ENCODE measurements at places on chromosomes 1 and 21. TPM values are rescaled to one million over a fixed set of nuclear protein-coding genes. Genes with fewer than 3 reads are reported as not detected.

Gene LCA5L
- not detected for total RNA-seq

Gene ADCY10
- total RNA-seq: not detected

Gene PTPRU
- total RNA-seq: 0.67 TPM

Gene C1orf94
- total RNA-seq: not detected

Gene TMPRSS2
- total RNA-seq: not detected

Gene EVA1B
- total RNA-seq: 10.9 TPM

Gene CLCA1
- total RNA-seq: not detected

Gene KIF21B
- total RNA-seq: 52.0 TPM

Gene GOLT1A
- not detected for total RNA-seq

Gene SMCP
- total RNA-seq: not detected

DNA sequence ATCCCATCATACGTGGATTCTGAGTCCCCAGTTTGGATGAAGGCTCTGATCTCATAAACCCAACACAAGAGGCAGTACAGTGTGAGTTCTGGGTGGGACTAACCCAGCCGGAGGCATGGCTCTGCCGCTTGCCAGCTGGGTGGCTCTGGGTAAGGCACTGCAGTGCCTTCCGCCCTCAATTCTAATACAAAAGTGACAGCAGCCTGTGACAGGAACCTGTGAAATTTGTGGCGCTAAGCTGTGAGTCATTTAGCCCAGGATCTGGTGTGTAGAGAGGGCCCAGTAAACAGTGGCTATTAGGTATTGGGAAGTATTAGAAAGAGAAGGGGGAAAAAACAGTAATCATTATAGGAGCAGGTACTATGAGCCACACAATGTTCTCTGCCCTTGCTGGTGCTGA lies 23.3 kb downstream of the HSPG2 start:
- no peak overlapping the region for H3K27ac ChIP-seq
- DNase-seq: no peak
- H3K27me3 ChIP-seq: no peaks in the 10 kb centered on the region
- H3K4me1 ChIP-seq: peaks cover 21% of the 10 kb centered on the region

DNA sequence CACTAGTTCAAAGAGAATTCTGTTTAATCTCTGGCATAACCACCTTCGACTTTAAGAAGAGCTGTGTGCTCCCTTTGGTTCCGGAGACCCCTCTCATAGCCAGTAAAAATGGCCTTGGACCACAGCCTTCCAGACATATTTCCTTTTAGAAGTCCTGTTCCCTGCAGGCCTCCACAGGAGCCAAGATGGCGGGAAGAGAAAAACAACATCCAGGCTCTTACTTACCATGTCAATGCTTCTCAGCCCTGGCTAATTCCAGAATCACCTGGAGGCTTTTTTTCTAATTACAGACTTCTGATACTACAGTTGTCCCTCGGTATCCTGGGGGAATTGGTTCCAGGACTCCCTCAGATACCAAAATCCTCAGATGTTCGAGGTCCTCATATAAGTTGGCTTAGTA lies 362.5 kb downstream of the PBX1 start:
- H3K36me3 ChIP-seq: no peaks in the 10 kb centered on the region
- no peak for DNase-seq
- H3K27me3 ChIP-seq: no peaks in the 10 kb centered on the region
- H3K27ac ChIP-seq: no peak overlapping the region

GRCh38 chr1:8431019-8431418 lies 113.1 kb downstream of the SLC45A1 start:
- H3K36me3 ChIP-seq: peaks cover 12% of the 10 kb centered on the region
- peak overlapping the region; percentile 79 for H3K27ac ChIP-seq
- H3K27me3 ChIP-seq: no peaks in the 10 kb centered on the region
- peaks cover 59% of the 10 kb centered on the region for H3K4me1 ChIP-seq
- peak; percentile 16 for DNase-seq
- peak overlapping the region; percentile 20 for H3K4me3 ChIP-seq

DNA sequence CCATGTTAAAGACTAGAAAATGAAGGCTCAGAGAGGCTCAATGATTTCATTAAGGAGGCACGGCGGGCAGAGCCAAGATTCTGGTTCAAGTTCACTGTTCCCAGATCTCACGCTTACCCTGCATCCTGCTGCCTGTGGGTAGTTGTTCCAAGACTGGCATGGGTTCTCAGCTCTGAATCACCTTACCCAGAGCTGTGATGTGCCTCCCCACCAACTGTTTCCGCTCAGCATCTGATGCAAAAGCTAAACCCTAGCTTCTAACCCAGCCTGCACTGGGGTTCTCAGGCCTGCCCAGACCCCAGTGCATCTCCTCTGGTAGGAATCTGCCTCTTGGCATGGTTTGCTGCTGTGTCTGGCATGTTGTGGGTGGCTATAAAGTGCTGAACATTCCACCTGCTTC lies 11.8 kb downstream of the TNR start:
- no peak overlapping the region for H3K4me3 ChIP-seq
- H3K27me3 ChIP-seq: peaks cover 7% of the 10 kb centered on the region
- DNase-seq: no peak
- H3K4me1 ChIP-seq: no peaks in the 10 kb centered on the region
- no peaks in the 10 kb centered on the region for H3K36me3 ChIP-seq
- no peak overlapping the region for H3K27ac ChIP-seq

DNA sequence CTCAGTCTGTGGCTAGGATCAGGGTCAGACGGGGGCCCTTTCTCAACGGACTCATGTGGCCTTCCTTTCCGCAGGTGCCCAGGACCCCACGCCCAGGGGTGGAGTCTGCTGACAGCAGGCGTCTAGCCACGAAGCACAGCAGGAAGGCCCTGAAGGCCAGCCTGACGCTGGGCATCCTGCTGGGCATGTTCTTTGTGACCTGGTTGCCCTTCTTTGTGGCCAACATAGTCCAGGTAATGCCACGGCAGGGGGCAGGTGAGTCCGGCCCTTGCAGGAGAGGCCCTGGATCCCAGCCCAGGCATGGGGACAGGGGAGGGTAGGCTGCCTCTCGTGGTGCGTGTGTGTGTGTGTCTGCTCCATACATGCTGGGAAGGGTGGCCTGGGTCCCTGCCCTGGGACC lies 13.8 kb downstream of the HTR6 start:
- H3K27me3 ChIP-seq: peaks cover 2% of the 10 kb centered on the region
- DNase-seq: no peak
- no peak overlapping the region for H3K27ac ChIP-seq
- no peak overlapping the region for H3K4me3 ChIP-seq
- H3K36me3 ChIP-seq: no peaks in the 10 kb centered on the region
- H3K4me1 ChIP-seq: no peaks in the 10 kb centered on the region

DNA sequence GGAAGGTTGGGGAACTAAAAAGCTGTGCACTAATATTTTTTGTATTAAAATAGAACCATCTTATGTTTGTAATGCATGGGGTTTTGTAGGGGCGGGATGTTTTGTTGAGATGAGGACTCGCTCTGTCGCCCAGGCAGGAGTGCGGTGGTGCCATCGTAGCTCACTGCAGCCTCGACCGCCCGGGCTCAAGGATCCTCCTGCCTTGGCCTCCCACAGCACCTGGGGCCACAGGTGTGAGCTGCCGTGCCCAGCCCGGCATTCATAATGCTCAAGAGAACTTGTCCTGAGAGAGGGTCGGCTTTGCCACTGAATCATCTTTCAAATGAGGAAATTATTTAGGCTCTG lies 3.0 kb upstream of the C1orf159 start:
- H3K27me3 ChIP-seq: peaks cover 11% of the 10 kb centered on the region
- peaks cover 2% of the 10 kb centered on the region for H3K4me1 ChIP-seq
- peak overlapping the region; percentile 23 for H3K4me3 ChIP-seq
- H3K27ac ChIP-seq: peak overlapping the region; percentile 2

DNA sequence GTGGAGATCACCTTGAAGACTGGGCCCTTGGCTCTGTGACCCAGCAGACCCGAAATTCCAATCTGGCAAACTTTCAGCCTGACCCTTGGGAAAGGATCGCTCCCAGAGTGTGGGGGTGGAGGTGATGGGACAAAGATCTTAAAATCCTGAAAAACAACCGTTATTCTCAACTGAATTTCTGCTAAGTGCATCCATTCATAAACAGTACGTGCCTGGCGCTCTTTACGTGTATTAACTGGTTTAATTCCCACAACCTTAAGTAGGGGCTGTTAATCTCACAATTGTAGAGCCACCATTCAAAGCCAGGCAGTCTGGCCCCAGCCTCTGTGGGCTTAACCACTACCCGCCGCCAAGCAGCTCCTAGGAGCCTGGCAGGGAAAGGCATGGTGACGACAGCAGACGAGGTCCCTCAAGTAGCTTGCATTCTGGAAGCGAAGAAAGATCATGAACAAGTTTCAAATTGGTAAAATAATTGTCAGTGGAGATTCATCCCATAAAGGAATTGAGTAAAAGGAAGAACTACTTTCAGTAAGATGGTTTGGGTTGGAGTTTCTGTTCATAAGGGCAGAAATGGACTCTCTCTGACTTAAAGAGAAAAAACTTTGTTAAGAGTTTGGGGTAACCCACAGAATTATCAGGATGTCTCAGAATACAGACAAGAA lies 11.4 kb upstream of the RGS16 start:
- peaks cover 13% of the 10 kb centered on the region for H3K27me3 ChIP-seq
- H3K4me1 ChIP-seq: peaks cover 85% of the 10 kb centered on the region
- peak overlapping the region; percentile 81 for H3K4me3 ChIP-seq
- H3K27ac ChIP-seq: peak overlapping the region; percentile 88

- H3K4me3 ChIP-seq: no peak overlapping the region
- peaks cover 31% of the 10 kb centered on the region for H3K27me3 ChIP-seq
- H3K36me3 ChIP-seq: peaks cover 3% of the 10 kb centered on the region
Observed at GRCh38 chr1:39688706-39689105, 2.5 kb downstream of the HPCAL4 start.

- peak; percentile 42 for DNase-seq
- H3K4me3 ChIP-seq: peak overlapping the region; percentile 90
- peaks cover 42% of the 10 kb centered on the region for H3K36me3 ChIP-seq
- H3K27ac ChIP-seq: peak overlapping the region; percentile 97
- no peaks in the 10 kb centered on the region for H3K27me3 ChIP-seq
Observed at GRCh38 chr1:40980453-40981121, 1.1 kb downstream of the CTPS1 start.

- H3K36me3 ChIP-seq: no peaks in the 10 kb centered on the region
- peak overlapping the region; percentile 19 for H3K4me3 ChIP-seq
- no peak for DNase-seq
- H3K27me3 ChIP-seq: peaks cover 22% of the 10 kb centered on the region
- no peak overlapping the region for H3K27ac ChIP-seq
- H3K4me1 ChIP-seq: peaks cover 51% of the 10 kb centered on the region
Observed at GRCh38 chr1:9417695-9418094, 121.6 kb upstream of the SLC25A33 start.

- no peak for DNase-seq
- no peak overlapping the region for H3K27ac ChIP-seq
- H3K36me3 ChIP-seq: no peaks in the 10 kb centered on the region
- peaks cover under 1% of the 10 kb centered on the region for H3K27me3 ChIP-seq
- no peak overlapping the region for H3K4me3 ChIP-seq
Observed at GRCh38 chr21:18251065-18251464, 6.4 kb downstream of the CHODL start.

DNA sequence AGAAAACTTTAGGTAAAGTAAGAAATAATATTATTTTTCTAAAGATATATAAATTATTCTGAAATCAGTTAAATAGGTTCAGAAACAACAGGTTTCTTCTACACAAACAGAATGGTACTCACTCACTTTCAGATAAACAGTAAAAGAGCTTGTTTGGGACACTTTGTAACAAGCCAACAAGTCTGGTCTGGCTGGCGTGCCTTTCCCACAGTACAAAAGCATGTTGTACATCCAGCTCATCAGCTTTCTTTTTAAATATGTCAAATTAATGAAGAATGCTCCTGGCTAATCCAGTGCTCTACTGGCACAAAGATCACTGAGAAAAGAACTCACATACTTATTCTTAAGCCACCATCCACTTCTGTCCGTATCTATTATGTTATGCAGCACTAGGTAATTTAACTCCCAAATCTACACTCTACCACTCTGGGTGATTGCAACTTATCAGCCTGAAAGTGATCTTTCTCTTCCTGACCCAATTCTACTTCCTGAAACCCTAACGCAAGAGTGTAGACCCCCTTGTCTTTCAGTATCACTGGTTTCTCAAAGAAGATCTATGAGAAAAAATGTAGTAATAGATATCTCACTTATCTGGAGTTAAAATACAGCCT lies 32.6 kb downstream of the TRIT1 start:
- peaks cover 22% of the 10 kb centered on the region for H3K4me1 ChIP-seq
- H3K4me3 ChIP-seq: no peak overlapping the region
- DNase-seq: no peak
- no peak overlapping the region for H3K27ac ChIP-seq

- peaks cover 2% of the 10 kb centered on the region for H3K27me3 ChIP-seq
- no peaks in the 10 kb centered on the region for H3K4me1 ChIP-seq
- H3K4me3 ChIP-seq: no peak overlapping the region
Observed at GRCh38 chr1:57713501-57713900, 289.6 kb upstream of the DAB1 start.

DNA sequence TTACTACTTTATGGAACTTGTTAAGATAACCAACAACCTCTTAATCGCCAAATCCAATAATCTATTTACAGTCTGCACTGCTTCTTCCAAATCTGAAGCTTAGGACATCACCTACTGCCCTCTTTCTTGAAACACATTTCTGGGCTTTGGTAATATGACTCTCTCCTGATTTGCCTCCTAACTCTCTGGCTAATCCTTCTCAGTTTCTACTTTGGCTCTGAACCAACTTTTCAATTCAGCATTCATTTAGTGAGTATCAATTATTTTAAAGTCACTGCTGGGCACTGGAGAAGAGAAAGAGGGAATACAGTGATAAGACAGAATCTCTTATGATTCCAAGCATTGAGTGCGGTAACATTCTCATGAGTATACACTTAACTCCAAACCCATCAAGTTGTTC lies 275.0 kb downstream of the AKT3 start:
- H3K27me3 ChIP-seq: no peaks in the 10 kb centered on the region
- no peak for DNase-seq
- no peak overlapping the region for H3K27ac ChIP-seq

DNA sequence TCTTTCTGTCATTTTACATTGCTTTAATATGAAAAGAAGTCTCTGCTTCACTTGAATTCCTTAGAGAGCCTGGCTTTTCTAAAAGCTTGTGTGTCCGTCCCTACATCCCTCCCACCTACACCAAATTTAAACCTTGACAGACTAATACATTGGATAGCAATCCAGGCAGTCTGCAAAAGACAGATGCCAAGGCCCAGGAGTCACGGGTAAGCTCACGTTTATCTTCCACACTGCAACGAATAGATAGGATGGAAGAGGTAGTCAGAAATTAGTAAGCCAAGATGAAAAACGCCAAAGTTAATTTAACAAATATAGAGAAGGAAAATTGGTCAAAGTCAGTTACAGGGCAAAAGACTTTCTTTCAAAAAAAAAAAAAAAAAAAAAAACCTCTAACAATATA lies 338.1 kb downstream of the SMYD3 start:
- H3K27me3 ChIP-seq: no peaks in the 10 kb centered on the region
- H3K4me3 ChIP-seq: no peak overlapping the region
- H3K27ac ChIP-seq: no peak overlapping the region

GRCh38 chr1:238722812-238723211 lies 663.6 kb upstream of the CHRM3 start:
- DNase-seq: no peak
- no peaks in the 10 kb centered on the region for H3K27me3 ChIP-seq
- no peaks in the 10 kb centered on the region for H3K4me1 ChIP-seq
- H3K27ac ChIP-seq: no peak overlapping the region

GRCh38 chr1:167516404-167517388 lies 1.6 kb downstream of the CD247 start:
- peaks cover 4% of the 10 kb centered on the region for H3K27me3 ChIP-seq
- no peak for DNase-seq
